Sigmoid colon (tissue), 7 donors: ENCODE measurements at places on chromosomes 12 and 14. TPM values are rescaled to one million over a fixed set of nuclear protein-coding genes. Genes with fewer than 3 reads are reported as not detected.

DNA sequence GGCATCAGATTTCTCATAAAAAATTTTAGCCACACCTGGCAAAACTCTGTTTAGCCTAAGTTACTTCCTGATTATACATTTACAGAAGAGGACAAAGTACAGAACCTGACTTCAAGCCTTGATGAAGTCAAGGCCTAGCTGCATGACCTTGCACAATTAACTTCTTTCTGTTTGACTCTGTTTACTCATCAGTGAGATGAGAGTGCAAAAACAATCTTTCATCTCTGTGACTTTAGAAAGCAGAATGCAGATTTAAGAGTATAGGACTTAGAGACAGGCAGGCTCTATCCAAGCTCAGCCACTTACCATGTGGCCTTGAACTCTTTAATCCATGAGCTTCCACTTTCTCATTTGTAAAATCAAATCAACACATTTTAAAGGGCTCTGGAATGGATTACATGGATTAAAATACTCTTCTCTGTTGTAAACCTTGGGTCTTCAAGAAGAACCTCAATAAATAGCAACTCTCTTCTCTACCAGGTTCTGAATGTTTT is 1178.9 kb downstream of the FLRT2 start:
- H3K27me3 ChIP-seq: no peaks in the 10 kb centered on the region
- H3K36me3 ChIP-seq: no peaks in the 10 kb centered on the region
- no peaks in the 10 kb centered on the region for H3K4me1 ChIP-seq
- H3K27ac ChIP-seq: no peak overlapping the region
- DNase-seq: no peak

RHOJ gene
- total RNA-seq: 28.5 TPM

DNA sequence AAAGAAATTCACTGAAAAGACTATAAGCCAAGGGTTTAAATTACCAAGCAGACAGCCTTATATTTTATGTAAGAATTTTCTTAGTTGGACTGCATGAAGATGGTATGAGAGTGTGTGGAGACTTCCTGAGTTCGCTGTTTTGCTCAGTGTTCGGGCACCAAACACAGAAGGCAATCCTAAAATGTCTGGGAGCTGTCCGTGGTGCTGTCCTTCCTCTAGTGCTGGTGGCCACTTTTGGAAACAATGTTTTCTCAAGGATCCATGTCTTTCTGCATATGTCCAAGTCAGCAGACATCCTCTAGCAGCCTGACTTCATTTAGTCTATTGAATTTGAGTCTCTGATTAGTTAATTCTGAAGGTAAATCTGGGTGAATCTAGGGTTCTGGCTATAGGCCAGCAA is 135.8 kb downstream of the SLC8A3 start:
- no peak overlapping the region for H3K27ac ChIP-seq
- DNase-seq: no peak
- H3K4me1 ChIP-seq: no peaks in the 10 kb centered on the region
- no peaks in the 10 kb centered on the region for H3K27me3 ChIP-seq

GRCh38 chr12:125244338-125244737 is 179.1 kb downstream of the AACS start:
- no peaks in the 10 kb centered on the region for H3K4me1 ChIP-seq
- no peak for DNase-seq

OR10G2 gene
- total RNA-seq: not detected

DNA sequence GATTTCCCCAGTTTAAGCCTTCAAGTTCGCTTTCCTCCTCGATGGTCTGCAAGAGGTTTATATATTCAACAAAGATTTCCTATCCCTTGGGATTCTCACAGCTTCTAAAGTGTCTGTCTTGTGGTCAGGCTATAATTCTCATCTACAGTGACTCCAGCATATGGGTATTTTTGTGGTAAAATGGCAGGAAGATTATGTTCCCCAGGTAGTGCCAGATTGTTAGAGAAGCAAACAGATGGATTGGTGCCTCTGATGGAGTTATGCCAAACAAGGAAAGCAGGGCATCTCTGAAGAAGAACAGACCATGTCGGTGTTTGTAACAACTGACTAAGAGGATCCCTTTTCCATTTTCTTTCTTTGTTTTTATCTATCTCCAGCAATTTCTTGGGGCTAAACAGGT is 5.5 kb upstream of the CCDC175 start:
- DNase-seq: no peak
- no peaks in the 10 kb centered on the region for H3K36me3 ChIP-seq
- no peaks in the 10 kb centered on the region for H3K27me3 ChIP-seq
- H3K4me1 ChIP-seq: no peaks in the 10 kb centered on the region
- H3K27ac ChIP-seq: no peak overlapping the region

GARIN6 gene
- not detected for total RNA-seq

DNA sequence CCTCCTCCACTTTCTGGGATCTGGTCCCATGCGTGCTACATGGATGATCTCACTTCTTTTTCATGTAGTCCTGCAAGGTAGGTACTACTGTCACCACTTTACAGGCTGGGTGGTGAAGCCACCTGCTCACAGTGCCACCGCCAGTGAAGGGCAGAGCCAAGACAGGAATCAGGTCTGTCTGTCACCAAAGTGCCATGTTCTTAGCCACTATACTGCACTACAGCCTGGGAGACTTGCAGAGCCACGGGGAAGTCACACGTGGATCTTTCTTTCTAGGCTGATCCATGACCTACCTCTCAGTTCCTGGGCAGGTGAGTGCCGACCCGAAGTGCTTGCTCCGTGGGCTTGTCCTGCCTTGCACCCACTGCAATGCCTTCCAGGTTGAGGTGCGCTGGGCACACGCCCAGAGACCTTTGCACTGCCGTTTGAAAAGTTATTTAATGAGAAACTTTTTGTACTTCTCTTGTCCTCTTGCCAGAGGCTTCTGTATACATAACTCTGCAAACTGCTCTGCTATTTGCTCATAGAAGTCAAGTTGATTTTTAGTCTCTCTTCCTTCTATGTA is 19.7 kb upstream of the CLMN start:
- no peaks in the 10 kb centered on the region for H3K27me3 ChIP-seq
- no peak overlapping the region for H3K4me3 ChIP-seq
- no peak overlapping the region for H3K27ac ChIP-seq
- DNase-seq: no peak

GRCh38 chr14:36021030-36021422 is 155.5 kb downstream of the PTCSC3 start:
- H3K4me3 ChIP-seq: no peak overlapping the region
- no peaks in the 10 kb centered on the region for H3K27me3 ChIP-seq
- no peak overlapping the region for H3K27ac ChIP-seq

DNA sequence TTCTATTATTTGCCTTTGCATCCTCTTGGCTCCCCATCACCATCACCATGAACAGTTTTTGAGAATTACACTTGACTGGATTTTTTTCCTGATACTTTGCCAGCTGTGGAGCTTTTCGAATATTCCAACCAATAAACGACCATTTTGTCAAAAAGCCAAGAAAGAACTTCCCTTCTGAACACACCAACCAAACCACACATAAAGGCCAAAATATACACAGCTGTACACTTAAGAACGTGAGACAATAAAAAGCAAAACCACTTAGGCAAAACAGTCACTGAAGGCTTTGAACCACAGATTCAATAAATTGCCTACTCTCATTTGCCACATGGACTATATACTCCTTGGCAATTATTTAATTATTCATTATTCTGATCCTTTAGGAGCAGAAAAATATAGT is 1.1 kb downstream of the C14orf93 start:
- no peaks in the 10 kb centered on the region for H3K4me1 ChIP-seq
- no peak overlapping the region for H3K4me3 ChIP-seq
- no peak for DNase-seq
- H3K27me3 ChIP-seq: no peaks in the 10 kb centered on the region
- no peaks in the 10 kb centered on the region for H3K36me3 ChIP-seq

TGFB3 gene
- total RNA-seq: 22.3 TPM

GALNT16 gene
- 6.3 TPM for total RNA-seq
